Trophoblast cell (in vitro differentiated cells and primary cell): ENCODE measurements at places on chromosomes 16 and 17.

DNA sequence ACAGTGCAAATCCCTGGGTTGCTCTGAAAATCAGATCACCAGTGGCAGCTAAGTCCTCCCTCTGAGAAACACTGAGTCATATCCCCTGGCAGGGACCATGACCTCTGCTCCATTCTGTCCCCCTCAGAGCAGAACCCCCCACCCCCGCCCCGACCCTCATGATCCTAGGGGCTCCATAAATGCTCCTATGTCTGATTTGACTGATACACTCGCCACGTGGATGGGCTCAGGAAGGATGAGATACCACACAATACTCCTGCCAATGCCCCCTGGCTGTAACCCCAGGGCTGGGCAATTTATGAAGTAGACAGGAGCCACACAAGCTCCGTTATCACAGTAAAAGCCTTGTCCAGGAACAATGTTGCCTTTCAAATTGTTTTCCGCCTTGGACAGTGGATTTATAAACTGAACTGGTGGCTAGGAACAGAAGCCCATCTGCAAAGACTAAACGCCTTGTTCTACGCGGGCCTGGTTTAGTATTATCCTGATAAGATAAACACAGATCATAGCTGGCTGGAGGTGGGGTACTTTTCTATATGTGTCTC lies 394.8 kb downstream of the SLC39A11 start:
- no peak for DNase-seq

GRCh38 chr16:66212428-66212827 lies 154.1 kb upstream of the CDH5 start:
- DNase-seq: no peak

DNA sequence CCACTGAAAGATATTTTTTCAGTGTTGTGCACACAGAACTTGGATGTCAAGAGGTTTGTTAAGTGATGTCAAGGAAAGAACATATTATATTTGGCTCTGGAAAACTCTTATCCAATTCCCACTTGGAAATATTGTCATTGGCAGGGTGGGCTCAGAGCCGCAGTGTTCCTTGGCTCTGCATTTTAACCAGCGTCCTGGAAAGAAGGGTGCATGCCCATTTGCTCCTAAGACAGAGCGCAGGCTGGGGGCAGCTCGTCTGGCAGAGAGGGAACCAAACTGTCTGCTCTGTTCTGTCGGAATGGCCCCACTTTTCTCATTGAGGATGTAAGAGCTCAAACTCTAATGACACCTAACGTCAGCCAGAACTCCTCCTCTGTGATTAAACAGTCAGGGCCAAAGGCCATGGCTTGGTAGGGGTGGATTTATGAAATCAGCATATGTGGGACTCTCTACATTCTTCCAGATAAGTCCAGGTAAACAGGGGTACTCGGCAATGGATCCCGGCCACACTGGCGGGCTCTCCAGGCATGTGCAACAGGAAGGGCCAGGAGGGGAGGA lies 18.0 kb downstream of the SLC47A1 start:
- no peak for DNase-seq

DNA sequence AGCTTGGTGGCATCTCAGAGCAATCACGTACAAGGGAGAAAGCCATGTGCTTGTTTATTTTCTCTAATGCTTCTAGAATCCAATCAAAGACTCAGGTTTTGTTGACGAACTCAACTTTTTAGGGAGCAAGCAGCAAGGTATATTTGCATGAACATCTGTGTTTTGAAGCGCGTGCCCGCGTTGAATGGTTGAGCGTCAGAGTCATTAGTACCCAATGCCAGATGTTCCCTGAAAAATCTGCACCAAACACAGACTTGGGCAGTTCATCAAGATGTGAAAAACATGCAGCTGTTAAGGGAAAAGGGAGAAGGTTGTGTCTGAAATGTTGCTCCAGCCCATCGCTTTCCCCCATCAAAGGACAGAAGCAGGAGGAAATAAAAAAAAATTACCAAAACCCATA lies 170.4 kb downstream of the SNX29 start:
- no peak for DNase-seq

GRCh38 chr16:2713985-2714774 lies 5.8 kb downstream of the PRSS27 start:
- no peak for DNase-seq

DNA sequence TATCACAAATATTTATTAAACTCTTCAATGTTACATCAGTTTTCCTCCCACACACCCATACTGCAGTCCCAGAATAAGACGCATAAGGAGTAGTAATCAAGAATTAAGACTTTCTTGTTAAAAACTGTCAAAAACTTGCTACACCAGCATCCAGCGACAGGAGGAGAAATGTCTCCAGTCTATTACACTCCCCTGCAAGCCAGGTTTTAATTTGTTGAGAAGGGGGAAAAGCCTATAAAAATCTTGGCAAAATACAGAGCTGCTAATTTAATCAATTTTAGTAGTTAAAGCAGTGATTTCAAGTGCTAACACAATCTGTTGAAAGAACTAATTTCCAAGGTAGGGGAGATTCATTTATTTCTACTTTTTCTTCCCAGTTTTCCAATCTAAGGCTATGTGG lies 102.0 kb upstream of the MED13 start:
- no peak for DNase-seq

GRCh38 chr16:72877374-72878028 lies 170.4 kb downstream of the ZFHX3 start:
- DNase-seq: peak; percentile 74

GRCh38 chr17:5804251-5804650 lies 219.9 kb upstream of the NLRP1 start:
- DNase-seq: peak; percentile 88

- no peak for DNase-seq
These were observed 16.8 kb downstream of the NQO1 start for GRCh38 chr16:69709456-69710084.

- peak; percentile 38 for DNase-seq
These were observed 185.3 kb upstream of the CACNG3 start for GRCh38 chr16:24070851-24071250.

DNA sequence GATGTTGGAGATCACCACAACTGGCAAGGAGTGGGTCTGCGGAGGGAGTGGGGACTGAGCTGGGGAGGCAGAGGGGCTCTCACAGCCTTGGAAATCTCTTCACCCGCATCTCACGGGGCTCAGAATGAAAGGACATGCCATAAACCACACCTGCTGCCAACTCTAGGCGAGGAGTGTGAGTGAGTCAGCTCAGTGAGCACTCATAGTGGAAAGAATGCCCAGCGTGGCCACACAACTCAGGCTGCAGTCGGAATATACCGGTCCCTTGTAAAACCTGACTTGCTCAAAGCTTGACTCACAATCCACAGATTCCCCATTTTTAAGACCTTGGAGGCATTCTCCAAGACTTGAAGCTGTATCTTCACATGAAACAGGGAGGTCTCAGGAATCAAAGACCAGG lies 36.7 kb downstream of the STAT5A start:
- peak; percentile 96 for DNase-seq

GRCh38 chr17:9028202-9028987 lies 7.1 kb downstream of the NTN1 start:
- no peak for DNase-seq

GRCh38 chr16:57628008-57628781 lies at the start of gene ADGRG1:
Gene ADGRG1, plus strand, starts transcription at chr16:57628630. Its CDS starts 21,658 bp downstream, at chr16:57650288.
- DNase-seq: peak; percentile 53

- DNase-seq: no peak
These were observed 9.1 kb downstream of the NHERF1 start for GRCh38 chr17:74757502-74757901.

- peak; percentile 63 for DNase-seq
These were observed 242.6 kb upstream of the CIBAR2 start for GRCh38 chr16:85354686-85355514.

DNA sequence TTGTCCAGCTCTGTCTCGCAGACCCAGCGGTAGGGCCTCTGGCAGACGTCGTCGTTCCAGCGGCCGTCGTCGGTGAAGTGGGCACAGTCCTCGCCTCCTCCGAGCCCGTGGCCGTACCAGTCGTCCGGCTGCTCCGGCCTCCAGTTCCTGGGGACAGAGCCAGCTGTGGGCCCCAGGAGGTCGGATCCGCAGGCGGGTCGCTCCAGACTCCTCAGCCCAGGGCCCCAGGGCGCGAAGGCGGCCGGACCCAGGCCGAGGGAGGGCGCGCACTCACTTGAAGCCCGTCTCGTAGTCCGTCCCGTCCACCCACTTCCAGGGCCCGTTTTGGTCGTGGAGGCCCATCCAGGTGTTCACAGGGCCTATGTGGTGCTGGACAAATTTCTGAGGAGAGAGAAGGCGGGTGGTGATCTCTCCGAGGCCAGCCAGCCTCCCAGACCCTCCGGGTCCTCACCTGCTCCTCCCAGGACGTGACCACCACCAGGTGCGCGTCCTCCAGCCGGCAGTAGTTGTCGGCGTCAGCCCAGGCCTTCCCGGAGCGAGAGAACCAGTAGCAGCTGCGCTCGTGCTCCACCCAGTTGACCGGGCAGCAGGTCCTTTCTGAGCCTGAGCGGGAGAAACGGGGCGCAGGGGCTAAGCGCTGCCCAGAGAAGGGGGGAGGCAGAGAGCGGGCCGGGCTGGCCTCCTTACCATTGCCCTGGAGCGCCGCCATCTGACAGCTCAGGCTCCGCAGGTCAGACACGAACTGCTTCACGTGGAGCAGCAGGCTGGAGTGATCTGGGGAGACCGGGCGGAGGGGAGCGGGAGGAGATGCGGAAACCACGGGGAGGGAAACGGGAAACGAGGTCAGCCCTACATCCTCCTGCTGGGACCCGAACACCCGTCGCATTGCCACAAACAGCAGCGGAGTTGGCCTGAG lies 5.2 kb downstream of the ASGR1 start:
- DNase-seq: peak; percentile 9

- DNase-seq: no peak
These were observed 21.9 kb upstream of the NXPH3 start for GRCh38 chr17:49553676-49554335.
